HEK293T (cell line): ENCODE measurements at places on chromosomes 2 and 18.

GRCh38 chr2:69345434-69345833, 41.6 kb downstream of the GFPT1 start:
- DNase-seq, result no peak

DNA sequence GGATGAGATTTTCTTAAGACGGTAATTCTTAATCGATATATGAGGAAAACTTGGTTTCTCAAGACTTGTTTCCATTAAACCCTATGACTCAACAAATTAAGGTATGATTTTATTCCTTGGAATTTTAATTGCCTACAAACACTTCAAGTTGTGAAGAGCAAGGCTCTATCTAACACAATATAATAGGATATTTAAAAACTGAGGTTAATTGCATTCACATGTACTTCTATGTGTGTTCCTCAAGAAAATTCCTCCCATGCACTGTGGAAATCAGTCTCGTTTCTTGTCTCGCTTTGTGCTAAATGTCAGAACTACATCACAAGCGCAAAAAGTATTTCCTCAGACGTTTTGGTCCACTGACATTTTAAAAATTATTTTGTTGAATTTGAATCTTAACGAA, 109.6 kb upstream of the UNC80 start:
- DNase-seq, result no peak

- no peak for DNase-seq
Measured at GRCh38 chr2:218870984-218871344, 9.7 kb upstream of the WNT10A start.

GRCh38 chr2:238831177-238831576, 16.7 kb upstream of the TWIST2 start:
- DNase-seq, result no peak

GRCh38 chr2:137942833-137943677, 21.2 kb upstream of the HNMT start:
- no peak for DNase-seq
